GM12878 (cell line): ENCODE measurements at places on chromosomes 4 and X. TPM values are rescaled to one million over a fixed set of nuclear protein-coding genes. Genes with fewer than 3 reads are reported as not detected.

- DNase-seq: peak; percentile 7
These were observed 8.9 kb downstream of the MSANTD1 start for GRCh38 chr4:3257556-3258482.

GRCh38 chrX:153496590-153496959, 1.8 kb downstream of the BGN start:
- DNase-seq: no peak

DNA sequence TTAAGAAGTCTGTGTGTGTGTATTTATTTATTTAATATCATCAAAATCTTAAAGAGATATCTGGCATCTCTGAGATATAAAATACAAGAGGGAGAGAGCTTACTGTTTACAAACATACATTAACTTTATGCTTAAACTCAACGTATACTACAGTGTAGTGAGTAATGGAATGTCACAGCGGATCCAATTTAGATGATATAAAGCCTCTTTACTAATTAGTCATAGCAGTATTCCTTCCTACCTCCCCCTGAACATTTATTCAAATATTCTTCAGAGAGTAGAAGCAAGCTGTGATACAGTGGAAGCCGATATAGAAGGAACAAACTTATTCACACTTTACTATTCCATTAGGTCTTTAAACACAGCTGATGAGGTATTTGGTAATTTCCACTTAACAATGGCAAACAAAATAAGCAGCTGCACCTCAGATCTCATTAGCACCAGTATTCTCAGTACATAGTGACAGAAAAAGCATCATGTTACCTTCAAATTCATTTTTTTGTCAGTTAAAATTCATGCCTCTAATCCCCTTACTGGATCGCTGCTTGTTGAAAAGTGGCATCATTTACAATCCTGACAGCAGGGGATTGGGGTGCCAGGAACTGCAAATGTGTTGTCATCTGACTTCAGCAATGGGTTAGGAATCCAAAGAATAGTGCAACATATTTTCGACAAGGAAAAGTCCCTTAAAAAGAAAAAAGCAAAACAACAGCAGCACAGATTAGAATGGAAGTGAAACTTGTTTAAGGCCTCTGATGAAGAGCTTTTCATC, 658.7 kb upstream of the EPHA5 start:
- no peak for DNase-seq

DNA sequence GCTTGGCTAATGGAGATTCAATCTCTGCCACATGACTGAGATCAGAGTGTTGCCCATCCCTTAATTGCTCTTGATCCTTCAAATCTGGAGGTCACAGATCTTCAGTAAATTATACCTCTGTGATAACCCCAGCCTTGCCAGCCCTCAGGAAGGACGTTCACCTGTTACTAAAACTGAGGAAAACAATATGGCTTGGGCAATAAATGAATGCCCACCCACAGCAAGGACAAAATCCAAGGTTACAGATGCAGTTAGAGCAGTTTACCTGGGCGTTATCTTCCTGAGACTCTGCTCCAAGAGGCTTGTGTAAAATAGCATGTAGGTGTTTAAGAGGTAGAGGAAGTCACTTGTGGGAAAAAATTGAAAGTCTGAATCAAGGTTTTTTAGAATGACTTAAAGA, 69.3 kb upstream of the MAOA start:
- DNase-seq: no peak

GRCh38 chrX:11254417-11255109, 38.6 kb upstream of the AMELX start:
- no peak for DNase-seq

- DNase-seq: no peak
These were observed 1399.7 kb downstream of the PCDH7 start for GRCh38 chr4:32119907-32120306.

GRCh38 chr4:139210486-139210885, 33.5 kb upstream of the ELF2 start:
- DNase-seq: no peak

- no peak for DNase-seq
These were observed 555.2 kb upstream of the PCDH10 start for GRCh38 chr4:132593717-132594400.

DNA sequence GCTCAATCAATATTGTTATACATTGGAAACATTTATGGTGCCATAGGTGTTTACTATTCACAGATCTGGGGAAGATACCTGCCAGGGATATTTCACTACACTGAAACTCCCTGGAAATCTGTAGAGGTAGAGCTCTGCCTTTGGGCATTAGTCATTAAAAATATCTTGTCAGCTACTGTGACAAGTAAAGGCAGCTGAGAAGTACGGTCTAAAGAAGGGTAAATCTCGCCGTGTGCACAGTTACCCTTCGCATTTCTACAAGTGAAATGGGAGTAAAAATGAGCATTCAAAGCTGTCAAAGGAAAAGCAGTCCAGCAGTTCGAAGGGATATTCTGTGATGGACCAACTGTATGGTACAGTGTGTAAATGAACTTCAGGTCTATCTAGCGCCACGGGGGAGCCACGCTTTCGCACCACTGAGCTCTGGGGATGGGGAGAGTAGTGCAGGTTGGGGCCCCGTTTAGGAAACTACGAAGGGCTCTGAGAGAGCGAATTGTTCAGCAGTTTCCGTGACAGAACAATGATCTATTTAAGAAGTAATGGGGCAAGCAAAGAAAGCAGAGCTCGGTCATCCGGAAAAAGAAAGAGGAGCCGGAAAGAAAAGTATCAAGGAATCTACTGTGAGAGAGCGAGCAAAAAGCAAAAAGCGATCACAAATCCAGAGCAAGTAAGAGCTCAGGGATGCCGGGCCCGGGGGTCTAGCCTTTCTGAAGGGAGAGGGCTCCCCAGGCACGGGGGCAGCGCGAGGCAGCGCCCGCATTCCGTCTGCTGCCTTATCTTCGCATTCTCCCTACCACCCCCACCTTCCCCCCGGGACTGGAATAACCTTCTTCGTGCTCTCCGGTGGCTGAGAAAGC, 646 bp downstream of the TIGD4 start:
- DNase-seq: no peak

Gene SHISA3
- polyA plus RNA-seq: 3.9 and 4.0 TPM in 2 replicates

Gene BCORL1
- 1.3 and 1.4 TPM in 2 replicates for polyA plus RNA-seq

Gene ZNF732
- not detected in 2 replicates for polyA plus RNA-seq

Gene ASB9
- 0.84 and 1.1 TPM in 2 replicates for polyA plus RNA-seq

Gene CXorf66
- not detected in 2 replicates for polyA plus RNA-seq

Gene NOA1
- polyA plus RNA-seq: 15.5 and 16.4 TPM in 2 replicates
